ENCODE measurements at places on chromosomes 3 and 15. TPM values are rescaled to one million over a fixed set of nuclear protein-coding genes. Genes with fewer than 3 reads are reported as not detected.

GRCh38 chr3:169966951-169967915 is 626 bp downstream of the SEC62 start:
- peak overlapping the region; percentile 99 for H3K27ac ChIP-seq
- peak overlapping the region; percentile 91 for H3K4me3 ChIP-seq
- no peak for DNase-seq

GRCh38 chr15:52180196-52180835 is 10.9 kb downstream of the GNB5 start:
- no peaks in the 10 kb centered on the region for H3K36me3 ChIP-seq
- DNase-seq: peak; percentile 38
- peak overlapping the region; percentile 94 for H3K27ac ChIP-seq
- H3K27me3 ChIP-seq: no peaks in the 10 kb centered on the region
- H3K4me3 ChIP-seq: peak overlapping the region; percentile 88
- H3K4me1 ChIP-seq: peaks cover 37% of the 10 kb centered on the region

DNA sequence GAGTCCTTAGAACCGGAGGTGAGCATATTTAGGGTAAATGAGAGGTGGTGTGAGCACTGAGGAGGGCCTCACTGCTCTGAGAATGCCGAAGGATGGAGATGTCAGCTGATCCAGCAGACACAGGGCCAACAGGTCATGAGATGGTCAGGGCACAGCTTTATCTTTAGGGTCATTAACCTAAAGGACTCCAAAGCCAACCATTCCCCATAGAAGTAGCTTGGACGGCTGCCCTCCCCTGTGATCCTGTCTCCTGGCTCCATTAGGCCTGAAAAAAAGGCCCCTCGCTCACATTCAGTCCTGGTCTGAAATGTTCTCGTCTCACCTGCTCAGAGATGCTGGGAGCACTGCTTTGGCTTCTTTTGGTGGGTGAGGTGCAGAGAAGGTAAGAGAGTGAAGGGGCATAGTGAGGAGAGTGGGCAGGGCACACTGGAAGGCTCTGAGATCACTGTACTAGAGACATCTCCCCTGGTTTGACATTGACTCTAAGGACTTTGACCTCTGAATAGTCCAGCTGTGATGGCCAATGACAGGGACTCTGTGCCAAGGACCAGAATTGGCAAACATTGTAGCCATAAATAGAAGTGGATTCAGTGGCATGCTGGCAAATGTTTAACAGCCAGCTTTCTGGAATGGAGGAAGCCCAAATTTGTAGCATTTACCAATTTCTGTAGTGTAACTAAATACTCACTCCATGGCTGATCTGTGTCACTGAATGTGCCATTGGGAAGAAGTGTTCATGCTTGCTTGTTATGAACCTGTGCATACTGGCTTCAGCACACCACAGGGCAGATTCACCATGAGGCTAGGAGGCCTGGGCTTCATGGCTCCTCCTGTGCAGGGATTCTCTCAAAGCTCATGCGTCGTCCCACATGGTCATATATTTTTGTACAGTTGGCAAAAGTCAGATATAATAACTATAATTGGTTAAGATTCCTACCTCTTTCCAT is 76.2 kb upstream of the MRPS22 start:
- H3K27me3 ChIP-seq: peaks cover 3% of the 10 kb centered on the region
- no peak for DNase-seq
- no peak overlapping the region for H3K27ac ChIP-seq

- peak overlapping the region; percentile 99 for H3K27ac ChIP-seq
- no peak for DNase-seq
- H3K4me3 ChIP-seq: peak overlapping the region; percentile 73
- H3K27me3 ChIP-seq: no peaks in the 10 kb centered on the region
- H3K36me3 ChIP-seq: no peaks in the 10 kb centered on the region
Observed at GRCh38 chr15:76988867-76989780, 5.8 kb upstream of the PSTPIP1 start.

DNA sequence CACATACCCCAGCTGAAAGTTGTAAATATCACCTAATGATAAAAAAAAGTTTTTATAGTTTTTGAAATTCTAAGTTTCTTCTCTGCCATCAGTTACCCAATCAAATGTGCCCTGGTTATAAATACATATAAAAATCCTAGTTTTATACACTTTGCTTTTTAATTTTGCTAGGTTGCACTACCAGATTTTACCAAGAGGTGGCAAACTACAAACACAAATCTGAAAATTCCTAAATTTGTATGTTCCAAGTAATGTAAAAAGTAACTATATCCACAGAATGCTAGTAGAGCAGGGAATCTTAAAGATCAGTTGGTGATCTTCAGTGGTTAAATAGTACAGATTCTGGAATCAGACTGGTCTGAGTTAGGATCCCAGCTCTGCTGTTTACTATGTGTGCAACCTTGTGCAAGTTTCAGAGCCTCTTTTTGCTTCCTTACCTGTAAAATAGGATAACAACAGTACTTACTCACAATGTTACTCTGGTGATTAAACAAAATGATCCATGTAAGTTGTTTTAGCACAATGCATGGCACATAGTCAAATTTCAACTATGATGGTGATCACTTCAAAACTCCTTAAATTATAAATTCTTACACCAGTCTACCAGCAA is 11.0 kb downstream of the TRPM7 start:
- DNase-seq: no peak
- H3K36me3 ChIP-seq: peaks cover 9% of the 10 kb centered on the region
- H3K4me1 ChIP-seq: peaks cover 15% of the 10 kb centered on the region
- H3K27ac ChIP-seq: no peak overlapping the region

Gene SRGAP3
- 0.54 TPM for total RNA-seq

Measured in activated T-helper 1 cell treated with anti-CD3 and anti-CD28 coated beads, Interleukin-12 subunit alpha, Interleukin-12 subunit beta, Interleukin-2, Interleukin-4 antibody, amounts not matched to agents 30 ng/mL and 10 ng/mL and 1 ng/mL, durations not matched to agents 14 hours and 24 hours and 36 hours (primary cell).